ENCODE measurements at places on chromosomes 2 and 18. TPM values are rescaled to one million over a fixed set of nuclear protein-coding genes. Genes with fewer than 3 reads are reported as not detected.

- H3K27ac ChIP-seq = no peak overlapping the region
- 0 out of 2 replicates have a peak, but pooled peaks cover 10% of the 10 kb centered on the region for H3K4me1 ChIP-seq
- H3K36me3 ChIP-seq = no peaks in the 10 kb centered on the region
Measured at GRCh38 chr2:172323256-172323655, 104.1 kb upstream of the ITGA6 start.

DNA sequence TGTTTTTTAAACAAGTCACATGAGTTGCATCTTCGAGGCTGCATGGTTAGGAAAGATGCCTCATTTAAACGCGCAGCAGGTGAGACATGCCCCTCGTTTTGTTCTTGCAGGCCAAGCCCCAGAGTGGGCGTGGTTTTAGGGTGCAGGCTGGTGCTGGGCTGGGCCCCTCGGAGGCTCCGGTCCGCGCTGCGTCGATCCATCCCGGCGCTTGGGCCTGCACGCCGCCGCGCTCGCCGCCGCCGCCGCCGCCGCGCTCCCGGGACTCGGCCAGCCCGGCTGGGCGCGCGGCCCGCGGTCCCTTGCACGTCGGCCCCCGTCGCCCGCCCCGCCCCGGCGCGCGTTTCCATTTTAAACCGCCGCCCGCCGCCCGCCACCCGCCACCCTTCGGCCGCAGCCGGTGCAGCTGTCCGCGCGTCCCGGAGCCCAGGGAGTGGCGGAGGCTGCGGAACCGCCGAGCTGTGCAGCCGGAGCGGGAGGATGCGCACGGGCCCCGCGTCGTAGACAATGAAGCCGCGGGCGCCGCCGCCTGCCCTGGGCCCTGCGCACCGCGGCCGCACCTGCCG is 175.5 kb downstream of the AGAP1 start:
- no peak overlapping the region for H3K27ac ChIP-seq
- peak overlapping the region; percentile 41 for H3K4me3 ChIP-seq
- no peaks in the 10 kb centered on the region for H3K36me3 ChIP-seq
- H3K27me3 ChIP-seq = no peaks in the 10 kb centered on the region

DNA sequence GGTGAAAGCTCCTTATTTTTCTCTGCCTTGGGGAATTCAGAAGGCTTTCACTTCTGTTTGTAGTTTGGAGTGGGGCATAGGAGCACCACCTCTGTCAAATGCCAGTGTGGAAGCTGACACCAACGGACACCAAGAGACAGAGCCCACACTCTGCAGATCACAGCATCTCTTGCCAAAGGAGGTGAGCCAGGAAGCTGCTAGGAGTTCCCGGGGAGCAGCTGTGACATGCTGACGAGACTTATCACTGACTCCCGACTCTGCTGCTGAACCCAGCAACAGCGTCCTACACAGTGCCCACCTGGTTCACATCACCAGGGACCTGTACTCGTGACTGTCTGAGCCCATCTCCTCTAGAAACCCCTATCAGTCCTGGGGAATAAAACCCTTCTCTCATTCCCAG is 8.1 kb downstream of the TEX51 start:
- H3K4me1 ChIP-seq = no peaks in the 10 kb centered on the region
- H3K4me3 ChIP-seq = no peak overlapping the region
- no peak overlapping the region for H3K27ac ChIP-seq
- no peak for DNase-seq
- no peaks in the 10 kb centered on the region for H3K36me3 ChIP-seq

GRCh38 chr2:60567919-60568768 is 14.7 kb upstream of the BCL11A start:
- no peak overlapping the region for H3K27ac ChIP-seq
- no peaks in the 10 kb centered on the region for H3K36me3 ChIP-seq
- no peak overlapping the region for H3K4me3 ChIP-seq
- no peaks in the 10 kb centered on the region for H3K4me1 ChIP-seq
- peaks cover 76% of the 10 kb centered on the region for H3K27me3 ChIP-seq

RAPH1 gene
- total RNA-seq = 16.8 TPM

DNA sequence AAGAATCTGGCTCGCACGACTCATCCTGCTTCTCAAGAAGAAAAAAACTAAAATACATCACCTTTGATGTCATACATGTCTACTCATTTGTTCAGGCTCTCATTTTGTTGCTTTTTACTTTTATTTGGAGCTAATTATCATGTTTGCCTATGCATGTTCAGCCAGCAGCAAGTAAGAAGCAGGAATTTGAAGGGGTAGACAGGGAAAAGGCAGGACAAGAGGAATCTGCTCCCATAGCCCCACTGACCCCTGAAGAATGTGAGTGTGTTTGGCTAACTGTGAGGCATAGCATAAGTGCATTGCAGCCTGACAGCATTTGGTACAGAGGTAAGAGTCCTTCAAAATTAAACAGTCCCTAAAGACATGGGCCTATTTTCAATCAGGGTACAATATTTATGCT is 72.7 kb downstream of the NYAP2 start:
- peak; percentile 48 for DNase-seq
- no peaks in the 10 kb centered on the region for H3K27me3 ChIP-seq
- no peak overlapping the region for H3K27ac ChIP-seq
- H3K4me1 ChIP-seq = no peaks in the 10 kb centered on the region
- no peaks in the 10 kb centered on the region for H3K36me3 ChIP-seq
- H3K4me3 ChIP-seq = no peak overlapping the region

DNA sequence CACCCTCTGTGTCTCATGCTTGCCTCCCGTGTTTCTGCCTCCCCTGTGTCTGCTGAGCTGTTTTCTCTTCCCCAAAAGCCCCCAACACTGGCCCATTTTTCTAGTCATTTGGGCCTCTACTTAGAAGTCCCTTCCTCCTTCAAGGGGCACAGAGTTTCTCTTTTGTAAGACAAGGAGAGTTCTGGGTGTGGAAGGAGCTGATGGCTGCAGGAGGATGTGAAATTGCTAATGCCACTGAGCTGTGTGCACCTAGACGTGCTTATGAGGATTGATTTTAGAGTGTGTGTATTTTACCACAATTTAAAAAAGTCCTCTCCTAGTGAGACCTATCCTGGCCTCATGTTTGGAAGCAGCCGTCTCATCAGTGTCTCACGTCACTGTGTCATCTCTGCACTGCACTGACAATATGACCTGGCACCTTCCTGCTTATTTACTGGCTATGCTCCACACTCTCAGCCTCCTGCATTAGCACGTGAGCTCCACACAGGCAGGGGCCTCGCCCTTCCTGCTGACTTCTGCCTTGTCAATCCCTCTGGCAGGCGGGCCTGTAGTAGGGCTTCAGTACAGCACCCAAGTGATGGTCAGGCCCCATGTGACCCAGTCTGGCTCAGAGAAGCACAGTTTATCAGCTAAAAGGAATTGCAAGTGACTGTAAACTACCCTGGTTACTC is 8.0 kb upstream of the MBP start:
- DNase-seq = no peak
- H3K27ac ChIP-seq = no peak overlapping the region
- no peak overlapping the region for H3K4me3 ChIP-seq
- H3K36me3 ChIP-seq = no peaks in the 10 kb centered on the region

TDRD15 gene
- 1.9 TPM for total RNA-seq

DNA sequence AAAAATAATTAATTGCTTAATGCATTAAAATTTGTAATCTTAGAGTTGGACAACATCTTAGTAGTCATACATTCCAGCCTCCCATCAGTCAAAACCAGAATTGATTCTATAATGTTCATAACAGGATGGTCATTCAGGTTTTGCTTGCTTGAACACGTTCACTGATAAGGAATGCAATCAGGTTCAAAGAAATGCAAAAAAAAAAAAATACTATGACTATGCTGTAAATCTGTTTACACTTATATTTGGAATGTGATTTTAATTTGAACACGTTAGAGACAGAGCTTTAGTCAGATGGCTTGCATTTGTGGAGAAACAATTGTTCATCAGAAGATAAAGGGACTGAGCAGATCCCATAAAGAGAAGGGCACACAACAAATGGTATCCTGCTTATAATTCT is 131.3 kb upstream of the UNC80 start:
- peaks cover 40% of the 10 kb centered on the region for H3K4me1 ChIP-seq
- H3K36me3 ChIP-seq = no peaks in the 10 kb centered on the region
- H3K4me3 ChIP-seq = no peak overlapping the region
- H3K27ac ChIP-seq = peak overlapping the region; percentile 37

GRCh38 chr2:161135951-161136593 is 24.2 kb upstream of the TANK start:
- no peaks in the 10 kb centered on the region for H3K36me3 ChIP-seq
- peak overlapping the region; percentile 44 for H3K4me3 ChIP-seq
- H3K27me3 ChIP-seq = no peaks in the 10 kb centered on the region
- DNase-seq = no peak

GRCh38 chr2:2708575-2709430 is 377.7 kb upstream of the MYT1L start:
- no peak overlapping the region for H3K27ac ChIP-seq
- no peaks in the 10 kb centered on the region for H3K36me3 ChIP-seq
- no peak overlapping the region for H3K4me3 ChIP-seq
- DNase-seq = no peak
- H3K27me3 ChIP-seq = peaks cover 100% of the 10 kb centered on the region
- H3K4me1 ChIP-seq = no peaks in the 10 kb centered on the region

DNA sequence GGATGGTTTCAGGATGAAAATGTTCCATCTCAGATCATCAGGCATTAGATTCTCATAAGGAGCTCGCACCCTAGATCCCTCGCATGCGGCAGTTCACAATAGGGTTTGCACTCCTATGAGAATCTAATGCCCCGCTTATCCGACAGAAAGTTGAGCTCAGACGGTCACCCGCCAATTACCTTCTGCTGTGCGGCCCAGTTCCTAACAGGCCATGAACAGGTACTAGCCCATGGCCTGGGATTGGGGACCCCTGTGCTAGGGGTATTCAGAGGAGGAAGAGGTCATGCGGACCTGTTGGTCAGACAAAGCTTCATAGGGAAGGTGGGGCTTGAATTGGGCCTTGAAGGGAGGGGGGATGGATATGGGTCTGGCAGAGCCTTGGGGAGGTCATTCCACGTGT is 4.4 kb upstream of the BUB1 start:
- no peak overlapping the region for H3K27ac ChIP-seq
- no peaks in the 10 kb centered on the region for H3K27me3 ChIP-seq
- H3K4me1 ChIP-seq = peaks cover 10% of the 10 kb centered on the region
- DNase-seq = no peak

ADRA2B gene
- 0.55 TPM for total RNA-seq

DNA sequence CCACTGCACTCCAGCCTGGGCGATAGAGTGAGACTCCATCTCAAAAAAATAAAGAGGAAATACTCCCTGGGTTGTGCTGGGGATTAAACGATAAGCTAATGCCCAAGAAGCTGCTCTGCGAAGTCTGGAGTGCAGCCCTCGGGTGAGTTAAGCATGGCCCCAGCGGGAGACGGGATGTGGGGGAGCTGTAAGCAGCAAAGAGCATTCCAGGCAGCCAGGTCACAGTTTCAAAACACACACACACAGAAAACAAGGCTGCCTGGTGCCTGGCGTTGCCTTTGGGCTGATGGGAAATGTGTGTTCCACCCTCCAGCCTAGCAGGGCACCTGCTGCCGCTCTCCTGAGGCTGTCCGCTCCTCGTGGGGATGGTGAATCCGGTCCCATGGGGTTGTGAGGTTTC is 24.1 kb downstream of the ODC1 start:
- H3K36me3 ChIP-seq = peaks cover 18% of the 10 kb centered on the region
- no peaks in the 10 kb centered on the region for H3K4me1 ChIP-seq
- no peaks in the 10 kb centered on the region for H3K27me3 ChIP-seq
- no peak overlapping the region for H3K4me3 ChIP-seq
- no peak for DNase-seq
- no peak overlapping the region for H3K27ac ChIP-seq

HRH4 gene
- 0.18 TPM for total RNA-seq

GRCh38 chr2:139825726-139826125 is 1045.5 kb upstream of the NXPH2 start:
- H3K4me1 ChIP-seq = no peaks in the 10 kb centered on the region
- no peaks in the 10 kb centered on the region for H3K27me3 ChIP-seq
- no peaks in the 10 kb centered on the region for H3K36me3 ChIP-seq
- DNase-seq = no peak
- no peak overlapping the region for H3K27ac ChIP-seq

GRCh38 chr2:53740170-53740569 is 27.4 kb upstream of the CHAC2 start:
- no peak overlapping the region for H3K4me3 ChIP-seq
- no peak overlapping the region for H3K27ac ChIP-seq
- H3K36me3 ChIP-seq = no peaks in the 10 kb centered on the region
- no peaks in the 10 kb centered on the region for H3K4me1 ChIP-seq
- H3K27me3 ChIP-seq = no peaks in the 10 kb centered on the region

RSAD2 gene
- total RNA-seq = not detected

DNA sequence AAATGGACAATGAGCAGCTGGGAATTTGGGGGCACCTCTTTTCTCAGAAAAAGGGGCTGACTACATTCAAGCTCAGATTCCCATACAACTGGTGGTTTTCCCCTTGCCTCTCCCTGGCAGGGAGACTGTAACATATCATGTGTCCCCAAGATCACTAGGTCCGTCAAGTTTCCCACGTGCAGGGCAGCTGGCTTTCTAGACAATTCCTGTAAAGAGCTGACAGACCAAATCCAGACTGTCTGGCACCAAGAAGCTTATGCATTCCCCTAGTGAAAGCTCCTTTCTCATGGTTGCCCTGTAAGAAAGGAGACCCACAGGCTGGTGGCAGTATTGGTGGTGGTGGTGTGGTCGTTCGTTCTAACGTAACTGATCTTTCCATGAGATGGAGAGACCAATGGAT is 48.8 kb downstream of the THUMPD2 start:
- 0 out of 2 replicates have a peak, but pooled peaks cover 8% of the 10 kb centered on the region for H3K36me3 ChIP-seq
- no peaks in the 10 kb centered on the region for H3K4me1 ChIP-seq
- no peak for DNase-seq
- no peaks in the 10 kb centered on the region for H3K27me3 ChIP-seq
- no peak overlapping the region for H3K4me3 ChIP-seq

DNA sequence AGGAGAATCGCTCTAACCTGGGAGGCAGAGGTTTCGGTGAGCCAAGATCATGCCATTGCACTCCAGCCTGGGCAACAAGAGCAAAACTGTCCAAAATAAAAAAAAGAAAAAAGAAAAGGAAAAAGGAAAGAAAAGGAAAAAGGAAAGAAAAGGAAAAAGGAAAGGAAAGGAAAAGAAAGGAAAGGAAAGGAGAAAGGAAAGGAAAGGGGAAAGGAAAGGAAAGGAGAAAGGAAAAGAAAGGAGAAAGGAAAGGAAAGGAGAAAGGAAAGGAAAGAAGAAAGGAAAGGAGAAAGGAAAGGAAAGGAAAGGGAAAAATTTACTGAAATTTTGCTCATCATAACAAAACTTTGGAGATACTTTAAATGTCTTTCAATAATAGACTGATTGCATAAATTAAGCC is 391.3 kb upstream of the GYPC start:
- no peak overlapping the region for H3K27ac ChIP-seq
- DNase-seq = no peak
- H3K36me3 ChIP-seq = no peaks in the 10 kb centered on the region

DNA sequence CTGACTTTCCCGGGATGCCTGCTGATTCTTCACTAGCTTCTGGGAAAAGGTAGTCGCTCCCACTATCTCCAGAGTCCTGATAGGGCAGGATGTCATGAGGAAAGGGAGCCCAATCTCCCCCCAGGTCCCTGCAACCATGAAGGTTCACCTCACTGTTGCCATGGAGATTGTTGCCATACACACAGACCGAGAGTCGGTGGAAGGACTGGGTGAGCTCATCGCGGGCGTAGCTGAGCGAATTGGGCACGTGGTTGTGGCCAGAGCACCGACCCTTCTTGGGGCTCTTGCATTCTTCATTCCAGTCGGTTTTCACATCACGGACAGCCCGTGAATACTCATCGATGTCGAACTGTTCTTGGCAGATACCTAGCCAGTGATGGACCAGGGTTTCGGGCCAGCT is 97.4 kb downstream of the MEP1B start:
- H3K36me3 ChIP-seq = no peaks in the 10 kb centered on the region
- H3K4me1 ChIP-seq = no peaks in the 10 kb centered on the region
- no peak overlapping the region for H3K4me3 ChIP-seq
- H3K27ac ChIP-seq = no peak overlapping the region

Data from PC-9 (cell line).